NCI-H526 (cell line): ENCODE measurements at places on chromosomes 4 and X.
A peak's percentile ranks its signal among the peaks of the same experiment; 100 is the strongest.

GRCh38 chrX:33204889-33205288, 6.5 kb downstream of the DMD start:
- DNase-seq = no peak

GRCh38 chr4:140523370-140523856, 555 bp upstream of the ELMOD2 start:
- DNase-seq = no peak

DNA sequence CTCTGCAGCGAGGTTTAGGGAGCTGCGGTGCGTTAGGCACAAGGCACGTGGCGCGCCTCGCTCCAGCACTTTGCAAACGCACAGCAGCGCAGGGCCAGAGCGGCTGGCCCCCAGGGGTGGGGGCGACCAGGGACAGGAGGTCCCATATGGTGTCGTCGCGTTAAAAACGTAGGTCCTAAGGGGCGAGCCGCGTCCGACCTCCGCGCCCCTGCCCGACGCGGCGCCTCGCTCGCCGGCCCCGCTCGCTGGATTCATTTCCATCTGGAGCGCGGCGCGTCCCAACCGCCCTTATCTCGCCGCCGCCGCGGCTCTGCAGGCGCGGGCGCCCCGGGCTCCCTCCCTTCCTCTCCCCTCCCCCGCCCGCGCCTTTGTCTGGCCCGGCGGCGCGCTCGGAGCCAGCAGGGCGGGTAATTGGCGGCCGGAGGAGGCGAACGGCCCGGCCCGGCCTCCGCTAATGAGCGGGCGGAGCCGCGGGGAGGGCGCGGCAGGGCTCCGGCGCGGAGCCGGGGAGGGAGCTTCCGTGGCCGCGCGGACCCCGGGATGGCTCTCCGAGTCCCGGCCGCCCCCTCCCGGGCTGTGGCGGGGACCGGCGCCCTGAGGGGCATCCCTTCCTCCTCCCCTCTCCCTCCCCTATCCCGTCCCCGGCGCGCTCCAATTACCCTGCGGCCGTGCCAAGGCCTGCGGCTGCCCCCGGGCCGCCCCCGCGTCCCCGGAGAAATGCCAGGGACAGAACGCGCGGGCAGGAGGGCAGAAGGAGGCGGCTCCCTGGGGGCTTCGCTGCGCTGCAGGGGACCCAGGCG, 409.0 kb downstream of the BCOR start:
- peak; percentile 94 for DNase-seq

DNA sequence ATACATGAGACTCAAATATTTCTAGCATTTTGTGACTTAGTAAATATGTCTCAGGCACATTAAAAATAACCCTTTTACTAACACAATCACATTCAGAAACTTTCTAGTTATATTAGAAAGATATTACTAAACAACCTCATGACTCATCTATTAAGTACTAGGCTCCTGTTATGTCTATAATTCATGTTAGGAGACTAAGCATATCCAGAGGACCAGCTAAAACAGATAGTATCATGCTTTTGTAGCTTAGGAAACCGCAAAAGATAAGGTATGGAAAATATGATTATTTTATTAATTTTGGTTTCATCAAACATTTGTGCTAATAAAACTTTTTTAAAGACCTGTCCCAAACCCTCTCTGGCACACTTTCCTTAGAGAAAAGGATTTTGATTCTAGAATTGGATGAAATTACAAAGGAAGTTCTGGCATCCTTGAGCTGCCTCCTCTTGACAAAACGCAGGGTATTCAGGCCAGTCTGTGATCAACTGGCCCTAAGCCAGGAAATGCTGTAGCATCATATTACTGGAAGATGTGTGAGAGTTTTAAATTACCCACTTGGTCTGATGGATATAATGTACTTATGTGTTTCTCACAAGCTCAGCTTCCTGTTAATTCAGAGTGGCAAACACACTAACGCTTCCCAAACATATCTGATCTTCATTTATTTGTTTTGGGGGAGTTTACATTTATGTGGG, 60.4 kb downstream of the NRK start:
- no peak for DNase-seq

GRCh38 chrX:105191878-105192277, 28.6 kb downstream of the TEX13A start:
- no peak for DNase-seq

DNA sequence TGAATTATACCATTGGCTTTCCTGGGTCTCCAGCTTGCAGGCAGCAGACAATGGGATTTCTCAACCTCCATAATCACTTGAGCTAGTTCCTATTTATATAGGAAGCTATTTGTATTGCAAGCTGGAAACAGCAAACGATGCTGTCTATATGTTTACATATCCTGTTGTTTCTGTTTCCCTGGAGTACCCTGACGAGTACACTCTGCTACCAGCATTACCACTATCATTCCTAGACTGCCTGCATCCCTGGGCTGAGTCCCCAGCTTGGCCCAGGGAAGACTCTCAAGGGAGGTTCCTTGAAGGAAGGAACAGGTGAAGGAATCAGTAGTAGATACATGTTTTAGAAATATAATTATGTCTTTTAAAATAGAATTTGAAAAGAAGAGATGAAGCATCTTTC, 81.4 kb downstream of the EVC2 start:
- DNase-seq = no peak

DNA sequence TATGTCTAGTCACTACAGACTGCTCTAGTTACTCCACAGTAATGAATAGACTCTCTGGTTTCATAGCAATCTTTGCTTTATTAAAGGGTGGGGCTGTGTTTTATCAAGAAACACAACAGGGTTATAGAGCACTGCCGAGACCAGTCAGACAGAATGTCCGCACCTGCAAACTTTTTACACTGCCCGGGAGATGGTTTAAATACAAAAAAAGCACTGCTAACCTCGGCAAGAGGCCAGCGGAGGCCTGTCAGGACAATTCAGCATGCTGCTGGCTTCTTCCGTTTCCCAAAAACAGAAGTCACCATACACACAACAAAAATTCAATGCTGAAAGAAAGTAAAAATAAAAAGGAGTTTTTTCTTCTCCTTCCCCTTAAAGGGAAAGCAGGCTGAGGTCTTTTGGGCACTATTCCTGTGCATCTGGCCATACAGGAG, 67.4 kb downstream of the IRF2 start:
- DNase-seq = no peak

- no peak for DNase-seq
Observed at GRCh38 chr4:42050516-42051249, 60.4 kb downstream of the SLC30A9 start.

DNA sequence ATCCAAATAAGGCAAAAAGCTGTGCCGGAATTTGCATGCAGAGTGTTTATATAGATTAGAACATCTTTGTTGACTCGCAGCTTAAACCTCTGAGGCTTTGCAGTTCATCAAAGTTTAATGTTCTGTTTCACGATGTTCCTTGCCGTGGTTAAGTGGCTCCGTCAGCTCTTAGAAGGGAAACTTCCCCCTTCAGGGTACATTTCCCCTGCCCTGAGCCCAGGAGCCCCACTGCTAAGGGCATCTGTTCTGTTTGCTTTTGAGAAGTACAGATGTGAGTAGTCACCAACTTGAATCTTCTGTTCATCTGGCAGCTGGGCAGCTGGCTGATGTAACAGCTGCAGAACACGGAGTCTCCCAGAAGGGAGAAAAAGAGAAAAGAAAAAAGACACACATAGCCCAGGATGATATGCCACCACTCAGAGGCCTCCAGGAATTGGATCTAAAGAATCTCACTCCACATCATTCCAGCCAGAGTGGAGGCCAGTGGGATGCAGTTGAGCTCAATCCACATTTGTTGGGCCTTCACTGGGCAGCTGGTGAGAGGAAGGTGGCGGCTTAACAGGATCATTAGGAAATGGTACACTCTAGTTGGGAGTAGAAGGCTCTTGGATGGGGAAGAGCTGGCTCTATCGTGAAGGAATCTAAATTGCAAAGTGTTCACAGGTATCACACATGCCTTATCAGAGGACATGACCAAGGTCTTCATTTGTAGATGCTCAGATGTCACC, 178.7 kb upstream of the RBPJ start:
- no peak for DNase-seq

DNA sequence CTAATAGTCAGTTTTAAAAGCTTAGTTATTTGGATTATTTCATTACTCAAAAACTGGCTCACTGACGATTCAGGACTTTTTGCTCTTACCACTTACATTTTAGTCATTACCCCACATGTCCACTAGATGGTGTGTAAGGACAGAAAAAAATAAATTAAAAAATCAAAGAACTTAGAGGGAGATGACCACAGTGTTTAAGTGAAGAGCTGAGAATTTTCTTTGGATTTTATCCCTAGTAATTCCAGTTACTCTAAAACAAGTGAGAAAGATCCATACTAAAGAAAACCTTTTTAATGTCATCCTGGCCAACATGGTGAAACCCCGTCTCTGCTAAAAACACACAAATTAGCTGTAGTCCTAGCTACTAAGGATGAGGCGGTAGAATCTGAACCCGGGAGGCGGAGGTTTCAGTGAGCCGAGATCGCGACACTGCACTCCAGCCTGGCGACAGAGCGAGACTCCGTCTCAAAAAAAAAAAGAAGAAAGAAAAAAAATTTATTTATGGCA, 26.4 kb upstream of the TMPRSS11B start:
- DNase-seq = peak; percentile 35

DNA sequence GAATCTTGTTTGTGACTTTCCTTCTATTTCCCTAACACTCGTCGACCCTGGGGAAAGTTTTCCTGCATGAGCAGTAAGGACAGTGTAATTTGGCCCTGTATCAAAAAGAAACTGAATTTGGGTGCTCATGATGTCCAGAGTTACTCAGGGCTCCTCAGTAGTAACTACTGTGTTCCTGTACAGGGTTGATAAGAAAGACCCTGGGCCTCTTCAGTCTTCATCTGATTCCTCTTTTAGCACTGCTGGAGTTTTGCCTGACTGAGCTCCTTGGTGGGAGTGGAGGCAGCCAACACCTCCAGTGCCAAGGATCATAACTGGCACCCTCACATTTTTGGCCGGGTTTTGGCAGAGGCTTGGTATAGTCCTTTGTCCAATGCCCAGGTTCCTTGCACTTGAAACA, 7.1 kb upstream of the AREG start:
- DNase-seq = no peak

- no peak for DNase-seq
Observed at GRCh38 chrX:39654952-39655351, 442.8 kb downstream of the BCOR start.

- no peak for DNase-seq
Observed at GRCh38 chr4:53040459-53040815, 178.3 kb downstream of the RASL11B start.
